ENCODE measurements at places on chromosomes 16 and 17.
A peak's percentile ranks its signal among the peaks of the same experiment; 100 is the strongest.

DNA sequence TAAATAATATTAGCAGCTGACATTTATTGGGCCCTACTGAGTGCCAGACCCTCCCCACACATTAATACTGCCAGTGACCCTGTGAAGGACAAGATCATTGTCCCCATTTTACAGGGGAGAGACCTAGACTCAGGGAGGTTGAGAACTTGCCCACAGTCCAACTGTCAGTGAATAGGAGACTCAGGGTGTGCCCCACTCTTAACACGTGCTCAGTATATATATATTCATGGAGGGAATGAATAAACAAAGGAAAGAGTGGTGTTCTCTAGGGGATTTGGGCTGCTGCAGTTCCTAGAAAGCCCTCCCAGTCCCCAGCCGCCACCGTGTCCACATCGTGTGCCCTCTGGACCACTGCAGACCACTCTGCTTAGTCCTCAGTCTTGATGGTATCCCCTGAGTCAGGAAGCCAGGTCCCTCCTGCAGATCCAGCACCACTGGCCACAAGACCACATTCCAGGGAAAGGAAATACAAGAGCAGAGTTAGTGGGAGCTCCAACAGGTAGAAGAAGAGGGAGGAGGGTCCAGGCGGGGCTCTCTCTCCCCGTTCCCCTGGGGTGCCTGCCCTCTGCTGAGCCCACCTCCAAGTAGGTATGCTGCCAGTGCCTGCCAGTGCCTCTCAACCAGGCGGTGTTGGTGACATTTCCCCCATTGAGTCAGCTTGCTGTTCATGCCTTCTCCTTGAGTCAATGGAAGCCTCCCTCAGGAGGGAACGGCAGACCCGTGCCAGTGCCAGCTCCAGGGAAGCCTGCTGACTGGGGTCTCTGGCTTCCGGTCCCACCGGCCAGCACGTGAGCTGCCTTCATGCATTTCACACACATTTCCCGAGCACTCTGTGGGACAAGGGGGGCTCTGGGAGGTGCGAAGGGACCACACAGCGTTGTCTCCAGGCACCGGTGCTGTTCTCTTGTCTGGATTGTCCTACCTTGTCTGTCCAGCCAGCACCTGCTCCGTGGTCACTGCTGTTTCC lies 75.6 kb downstream of the GNAO1 start:
- DNase-seq: no peak

- DNase-seq: peak; percentile 19
These were observed 137.6 kb upstream of the RCVRN start for GRCh38 chr17:10042589-10043244.

DNA sequence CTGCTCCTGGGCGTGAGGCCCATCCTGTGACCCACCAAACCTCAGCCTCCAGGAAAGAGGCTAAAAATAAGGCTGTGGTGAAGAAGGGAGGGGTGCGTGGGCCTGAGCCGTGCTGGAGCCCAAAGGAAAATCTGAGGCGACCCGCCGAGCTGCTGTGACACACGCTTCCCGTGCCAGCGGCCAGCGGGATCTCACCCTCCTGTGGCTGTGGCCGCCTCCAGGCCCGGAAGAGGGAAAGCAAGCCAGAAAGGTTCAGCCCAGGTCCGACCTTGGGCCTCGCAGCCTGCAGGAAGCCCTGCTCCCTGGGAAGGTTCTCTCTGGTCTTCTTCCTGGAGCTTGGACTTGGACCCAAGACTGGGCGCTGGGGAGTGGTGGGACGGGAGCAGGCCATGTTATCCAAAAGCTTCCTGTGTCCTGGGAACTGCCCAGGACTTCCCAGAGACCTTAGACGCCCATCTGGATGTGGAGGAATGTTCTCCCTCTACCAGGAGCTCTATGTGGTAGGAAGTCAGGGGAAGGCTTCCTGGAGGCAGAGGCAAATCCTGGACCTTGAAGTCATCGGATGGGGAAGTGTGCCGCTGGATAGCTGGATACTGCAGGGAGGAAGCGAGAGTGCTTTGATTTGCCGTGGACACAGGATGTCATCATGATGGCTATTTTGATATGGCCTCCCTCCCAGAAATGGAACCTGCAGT lies 11.4 kb downstream of the SPNS2 start:
- DNase-seq: no peak

DNA sequence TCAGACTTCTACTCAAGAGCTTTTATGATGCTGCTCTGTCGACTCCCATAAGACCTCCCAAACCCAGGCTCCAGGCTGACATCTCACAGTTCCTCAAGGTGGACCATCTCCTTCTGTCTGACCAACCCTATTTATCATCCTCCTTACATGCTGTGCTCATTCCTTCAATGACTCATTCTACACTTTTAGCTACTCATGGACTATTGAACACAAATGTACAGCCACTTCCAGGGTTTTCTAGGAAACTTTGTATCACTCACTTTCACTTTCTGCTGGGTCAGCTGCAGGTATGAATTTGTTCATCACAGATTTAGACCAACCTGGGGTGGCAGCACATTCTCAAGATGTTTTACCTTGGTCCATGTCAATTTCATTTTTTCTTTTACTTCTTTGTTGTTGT lies 162.4 kb upstream of the FAM20A start:
- DNase-seq: no peak

All from NCI-H226 (cell line).